Right cardiac atrium (tissue), 5 donors: ENCODE measurements at places on chromosomes 5 and 9. TPM values are rescaled to one million over a fixed set of nuclear protein-coding genes. Genes with fewer than 3 reads are reported as not detected.
A peak's percentile ranks its signal among the peaks of the same experiment; 100 is the strongest.

GRCh38 chr5:112958093-112959088 lies 18.2 kb upstream of the DCP2 start:
- DNase-seq: peak; percentile 89

DNA sequence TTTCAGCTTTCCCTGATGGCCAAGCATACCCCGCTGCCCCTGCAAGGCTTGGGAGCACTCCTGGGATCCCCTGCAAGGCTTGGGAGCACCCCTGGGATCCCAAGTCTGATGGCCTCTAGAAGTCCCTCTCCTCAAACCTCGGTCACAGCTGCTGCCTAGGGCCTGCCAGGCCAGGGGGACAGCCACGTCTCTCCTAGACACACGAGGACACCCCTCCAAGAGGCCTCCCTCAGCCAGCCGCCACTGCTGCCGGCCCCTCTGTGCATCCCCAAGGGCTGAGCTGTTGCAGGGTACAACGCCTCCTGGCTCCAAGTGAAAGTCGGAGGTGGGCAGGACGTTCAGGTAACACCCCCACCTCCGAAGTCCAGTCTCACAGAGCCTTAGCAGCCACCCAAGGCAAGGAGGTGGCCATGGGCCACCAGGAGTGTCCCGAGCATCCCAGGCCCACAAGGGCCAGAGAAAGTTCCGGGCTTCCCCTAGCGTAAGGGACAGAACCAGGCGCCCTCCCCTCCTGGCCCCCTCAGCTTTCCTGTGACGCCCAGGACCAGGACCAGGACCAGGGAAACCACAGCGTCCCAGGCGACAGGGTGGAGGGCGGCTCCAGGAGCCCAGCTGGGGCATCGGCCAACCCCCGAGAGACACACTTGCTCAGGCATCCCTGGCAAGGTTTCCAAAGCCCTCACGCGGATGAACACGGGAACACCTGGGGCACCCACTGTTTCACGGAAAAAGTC lies 17.3 kb upstream of the SLC12A7 start:
- DNase-seq: peak; percentile 44

- no peak for DNase-seq
Measured at GRCh38 chr5:154761046-154761736, 6.0 kb downstream of the LARP1 start.

DNA sequence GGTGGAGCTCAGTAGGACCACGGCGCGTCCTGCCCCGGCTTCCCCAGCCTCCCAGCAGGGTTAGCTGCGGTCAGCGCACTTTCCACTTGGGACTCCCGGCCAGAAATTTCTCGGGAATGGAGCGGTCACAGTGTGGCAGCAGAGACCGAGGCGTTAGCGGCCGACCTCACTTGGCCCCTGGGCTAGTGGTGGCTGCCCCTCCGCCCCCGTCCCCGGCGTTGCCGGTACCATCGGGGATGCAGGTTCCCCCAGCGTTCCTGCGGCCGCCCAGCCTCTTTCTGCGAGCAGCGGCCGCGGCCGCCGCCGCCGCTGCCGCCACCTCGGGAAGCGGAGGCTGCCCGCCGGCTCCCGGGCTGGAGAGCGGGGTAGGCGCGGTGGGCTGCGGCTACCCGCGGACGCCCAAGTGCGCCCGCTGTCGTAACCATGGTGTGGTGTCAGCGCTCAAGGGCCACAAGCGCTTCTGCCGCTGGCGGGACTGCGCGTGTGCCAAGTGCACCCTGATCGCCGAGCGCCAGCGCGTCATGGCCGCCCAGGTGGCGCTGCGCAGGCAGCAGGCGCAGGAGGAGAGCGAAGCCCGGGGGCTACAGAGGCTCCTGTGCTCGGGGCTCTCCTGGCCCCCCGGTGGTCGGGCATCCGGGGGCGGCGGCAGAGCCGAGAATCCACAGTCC lies 460 bp downstream of the DMRTA1 start:
- peak; percentile 64 for DNase-seq

GRCh38 chr9:90141723-90142122 lies 500.9 kb downstream of the DIRAS2 start:
- no peak for DNase-seq

DNA sequence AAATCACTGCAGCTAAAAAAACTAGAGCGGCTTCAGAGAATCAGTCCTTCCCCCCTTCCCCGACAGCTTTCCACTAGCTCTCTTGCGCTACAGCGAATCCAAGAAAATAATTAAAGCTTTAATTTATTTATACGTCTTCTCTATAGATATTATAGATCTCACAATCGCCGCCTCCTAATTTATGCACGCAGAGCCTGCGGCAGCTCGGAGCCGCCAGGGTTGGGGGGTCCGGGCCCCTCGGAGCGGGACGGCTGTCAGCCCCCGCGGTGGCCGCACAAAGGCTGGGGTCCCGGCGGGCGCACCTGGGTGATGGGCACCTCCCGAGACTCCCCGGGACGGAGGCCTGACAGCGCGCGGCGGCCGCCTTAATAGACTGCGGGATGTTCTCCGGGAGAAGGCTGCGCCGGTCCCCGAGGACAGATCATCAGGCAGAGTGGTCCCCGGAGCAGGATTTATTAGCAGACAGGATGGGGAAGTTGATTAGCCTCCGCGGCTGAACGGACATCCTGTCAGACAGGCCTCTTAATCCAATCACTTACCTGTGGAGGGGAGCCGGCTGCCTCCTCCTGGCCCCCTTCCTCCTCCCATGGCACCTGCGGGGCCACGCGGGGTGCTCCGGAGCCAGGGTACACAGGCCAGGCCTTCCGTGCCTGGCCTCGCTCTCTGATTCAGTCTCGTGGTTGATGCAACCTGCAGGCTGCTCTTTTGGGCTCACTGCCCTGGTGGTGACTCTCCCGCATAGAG lies 166.8 kb downstream of the MELK start:
- DNase-seq: no peak

The GTF2H2C gene
- 12.3 TPM for polyA plus RNA-seq
